Activated CD8-positive, alpha-beta memory T cell treated with anti-CD3 and anti-CD28 coated beads, Interleukin-2, amount 10 ng/mL, durations not matched to agents 7 days and 5 days (primary cell): ENCODE measurements at places on chromosomes 3 and 15. TPM values are rescaled to one million over a fixed set of nuclear protein-coding genes. Genes with fewer than 3 reads are reported as not detected.

DNA sequence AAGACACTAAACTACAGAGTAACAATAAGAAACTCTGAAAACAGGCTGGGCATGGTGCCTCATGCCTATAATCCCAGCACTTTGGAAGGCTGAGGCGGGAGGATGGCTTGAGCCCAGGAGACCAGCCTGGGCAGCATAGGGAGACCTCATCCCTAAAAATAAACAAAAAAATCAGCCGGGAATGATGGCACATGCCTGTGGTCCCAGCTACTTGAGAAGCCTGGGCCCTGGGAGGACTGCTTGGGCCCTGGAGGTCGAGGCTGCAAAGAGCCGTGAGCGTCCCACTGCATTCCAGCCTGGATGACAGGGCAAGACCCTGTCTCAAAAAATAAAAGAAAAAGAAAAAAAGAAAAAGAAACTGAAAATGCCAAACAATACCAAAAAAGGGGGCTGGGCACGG is 55.4 kb downstream of the TMCC1 start:
- H3K4me1 ChIP-seq = no peaks in the 10 kb centered on the region
- no peak overlapping the region for H3K27ac ChIP-seq
- H3K4me3 ChIP-seq = no peak overlapping the region
- H3K36me3 ChIP-seq = peaks cover 15% of the 10 kb centered on the region
- H3K27me3 ChIP-seq = no peaks in the 10 kb centered on the region

- H3K4me1 ChIP-seq = peaks cover 26% of the 10 kb centered on the region
- no peak overlapping the region for H3K27ac ChIP-seq
- peaks cover 56% of the 10 kb centered on the region for H3K36me3 ChIP-seq
- H3K27me3 ChIP-seq = no peaks in the 10 kb centered on the region
These were observed 69.1 kb upstream of the SATB1 start for GRCh38 chr3:18494251-18494650.

DNA sequence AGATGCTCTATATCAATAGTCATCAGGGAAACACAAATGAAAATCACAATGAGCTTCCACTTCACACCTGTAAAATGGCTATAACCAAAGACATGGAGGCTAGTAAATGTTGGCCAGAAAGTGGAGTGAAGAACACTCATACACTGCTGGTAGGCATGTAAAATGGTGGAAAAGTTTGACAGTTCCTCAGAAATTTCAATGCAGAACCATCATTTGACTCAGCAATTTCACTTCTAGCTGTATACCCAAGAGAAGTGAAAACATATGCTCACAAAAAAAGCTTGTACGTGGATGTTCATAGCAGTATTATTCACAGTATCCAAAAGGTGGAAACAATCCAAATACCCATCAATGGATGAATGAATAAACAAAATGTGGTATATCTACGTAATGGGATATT is 19.2 kb upstream of the TOP2B start:
- no peak for DNase-seq
- no peaks in the 10 kb centered on the region for H3K4me1 ChIP-seq
- H3K36me3 ChIP-seq = no peaks in the 10 kb centered on the region
- peaks cover 11% of the 10 kb centered on the region for H3K27me3 ChIP-seq

GRCh38 chr15:86663304-86663703 is 583.6 kb downstream of the AGBL1 start:
- no peak overlapping the region for H3K4me3 ChIP-seq
- no peaks in the 10 kb centered on the region for H3K27me3 ChIP-seq
- no peaks in the 10 kb centered on the region for H3K36me3 ChIP-seq
- H3K4me1 ChIP-seq = peaks cover 3% of the 10 kb centered on the region
- DNase-seq = no peak

- no peak overlapping the region for H3K4me3 ChIP-seq
- no peak for DNase-seq
- no peak overlapping the region for H3K27ac ChIP-seq
- no peaks in the 10 kb centered on the region for H3K27me3 ChIP-seq
- H3K36me3 ChIP-seq = no peaks in the 10 kb centered on the region
- H3K4me1 ChIP-seq = no peaks in the 10 kb centered on the region
These were observed 98.8 kb upstream of the ZBTB20 start for GRCh38 chr3:115245899-115246298.

GRCh38 chr3:4821975-4822374 is 157.3 kb upstream of the BHLHE40 start:
- H3K27ac ChIP-seq = peak overlapping the region; percentile 86
- peaks cover 75% of the 10 kb centered on the region for H3K4me1 ChIP-seq
- peak overlapping the region; percentile 11 for H3K4me3 ChIP-seq
- H3K36me3 ChIP-seq = peaks cover 81% of the 10 kb centered on the region
- H3K27me3 ChIP-seq = no peaks in the 10 kb centered on the region

- H3K4me3 ChIP-seq = no peak overlapping the region
- peaks cover 11% of the 10 kb centered on the region for H3K4me1 ChIP-seq
- no peak overlapping the region for H3K27ac ChIP-seq
These were observed 281.9 kb downstream of the RAP2B start for GRCh38 chr3:153443961-153444360.

DNA sequence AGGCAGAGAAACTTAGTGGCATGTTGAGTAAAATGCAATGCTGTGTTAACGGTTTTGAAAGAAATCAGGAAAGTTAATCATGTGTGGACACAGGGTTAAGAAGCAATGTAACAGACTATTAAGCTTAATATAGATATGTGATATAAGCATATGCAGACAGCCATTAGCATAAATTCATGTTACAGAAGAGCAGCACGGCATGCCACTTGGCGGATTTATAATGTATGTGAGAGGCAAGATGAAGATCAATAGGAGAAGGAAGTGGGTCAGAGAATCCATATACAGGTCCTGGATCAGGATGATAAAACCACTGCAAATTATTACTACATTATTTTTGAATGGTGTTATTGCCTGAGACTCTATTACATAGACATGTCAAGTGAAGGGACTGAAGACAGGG is 694.3 kb downstream of the MCTP2 start:
- DNase-seq = no peak
- H3K4me3 ChIP-seq = no peak overlapping the region
- no peaks in the 10 kb centered on the region for H3K27me3 ChIP-seq
- H3K4me1 ChIP-seq = no peaks in the 10 kb centered on the region
- no peak overlapping the region for H3K27ac ChIP-seq

DNA sequence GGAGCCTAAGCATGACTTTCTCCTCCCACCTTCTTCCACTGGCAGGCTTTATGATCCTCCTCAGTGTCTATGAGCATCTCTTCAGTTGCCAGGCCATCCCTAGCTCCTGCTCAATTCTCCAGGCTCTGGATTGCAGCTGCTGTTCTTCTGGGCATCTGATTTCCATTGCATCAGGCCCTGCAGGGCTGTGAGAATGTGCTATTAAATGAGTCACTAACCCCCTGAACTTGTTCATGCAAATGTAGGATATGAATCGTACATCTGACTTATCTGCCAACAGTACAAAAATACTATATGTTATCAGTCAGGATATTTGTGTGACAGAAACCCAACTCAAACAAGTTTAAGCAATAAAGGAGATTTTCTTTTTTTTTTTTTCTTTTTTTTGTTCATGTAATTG is 11.9 kb downstream of the GPR176 start:
- no peaks in the 10 kb centered on the region for H3K4me1 ChIP-seq
- peaks cover 19% of the 10 kb centered on the region for H3K27me3 ChIP-seq
- DNase-seq = no peak
- no peak overlapping the region for H3K4me3 ChIP-seq
- no peaks in the 10 kb centered on the region for H3K36me3 ChIP-seq

DNA sequence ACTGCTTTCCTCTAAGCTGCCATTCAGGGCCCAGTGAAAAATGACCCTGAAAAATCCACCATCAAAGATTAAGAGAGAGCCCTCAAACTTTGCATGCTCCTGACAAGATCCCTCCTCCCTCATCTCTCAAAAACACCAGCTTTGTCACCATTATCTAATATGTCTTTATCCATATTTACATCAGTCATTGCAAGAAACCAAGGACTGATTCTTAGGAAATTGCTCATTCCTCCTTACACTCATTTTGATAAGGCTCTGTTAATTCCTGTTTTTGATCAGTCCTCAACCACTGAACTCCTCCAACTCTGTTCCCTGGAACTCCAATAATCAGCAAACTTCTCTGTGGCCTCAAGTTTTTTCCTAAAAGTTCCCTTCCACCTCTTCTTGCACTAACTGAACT is 51.8 kb downstream of the CD200 start:
- no peaks in the 10 kb centered on the region for H3K36me3 ChIP-seq
- H3K27me3 ChIP-seq = no peaks in the 10 kb centered on the region
- DNase-seq = no peak
- H3K4me3 ChIP-seq = no peak overlapping the region
- H3K27ac ChIP-seq = no peak overlapping the region

GRCh38 chr3:172938788-172939187 is 188.3 kb downstream of the ECT2 start:
- H3K27ac ChIP-seq = no peak overlapping the region
- no peaks in the 10 kb centered on the region for H3K36me3 ChIP-seq
- no peak overlapping the region for H3K4me3 ChIP-seq

GRCh38 chr15:63362196-63362595 is 19.4 kb downstream of the CA12 start:
- H3K27ac ChIP-seq = no peak overlapping the region
- DNase-seq = no peak
- no peaks in the 10 kb centered on the region for H3K4me1 ChIP-seq
- peaks cover 42% of the 10 kb centered on the region for H3K27me3 ChIP-seq
- no peak overlapping the region for H3K4me3 ChIP-seq

GRCh38 chr3:113140876-113141275 is 70.5 kb upstream of the BOC start:
- peaks cover 3% of the 10 kb centered on the region for H3K27me3 ChIP-seq
- H3K36me3 ChIP-seq = no peaks in the 10 kb centered on the region
- no peak for DNase-seq
- H3K4me3 ChIP-seq = no peak overlapping the region
- H3K27ac ChIP-seq = no peak overlapping the region

GRCh38 chr3:5290915-5291314 is 103.4 kb downstream of the EDEM1 start:
- no peaks in the 10 kb centered on the region for H3K4me1 ChIP-seq
- no peaks in the 10 kb centered on the region for H3K36me3 ChIP-seq
- peaks cover 25% of the 10 kb centered on the region for H3K27me3 ChIP-seq
- H3K27ac ChIP-seq = no peak overlapping the region

DNA sequence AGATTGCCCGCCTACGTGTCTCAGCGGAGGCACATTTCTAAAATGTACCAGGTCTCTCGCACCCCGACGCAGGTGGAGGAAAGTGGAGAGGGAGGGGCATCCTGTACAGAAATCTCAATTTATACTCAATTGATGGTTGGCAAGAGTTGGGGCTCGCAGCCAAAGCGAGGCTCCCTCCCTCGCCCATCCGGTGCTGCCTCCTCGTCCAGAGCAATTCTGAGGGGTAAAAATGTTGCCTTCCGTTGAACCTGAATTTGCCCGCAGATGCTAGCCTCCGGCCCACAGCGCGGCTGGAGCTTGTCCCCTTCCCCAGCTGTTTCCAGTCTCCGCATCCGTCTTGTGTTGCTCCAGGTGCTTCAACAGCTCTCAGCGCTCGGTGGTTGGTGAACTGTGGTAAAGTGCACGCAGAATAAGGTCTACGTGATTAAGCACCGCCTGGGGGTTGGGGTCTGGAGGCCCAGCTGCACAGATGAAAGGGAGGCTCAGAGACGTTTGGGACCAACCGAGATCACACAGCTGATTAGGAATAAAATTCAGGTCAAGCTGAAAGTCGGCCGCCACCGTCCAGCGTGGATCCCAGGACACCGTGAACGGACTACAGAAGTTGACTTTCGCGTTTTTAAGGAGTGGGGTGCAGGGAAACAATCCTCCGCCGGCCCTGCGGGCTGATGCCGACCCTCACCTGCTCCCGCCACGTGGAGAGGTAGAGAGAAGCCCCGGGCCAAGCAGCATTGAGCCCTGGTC is 846 bp upstream of the POLG start:
- H3K27me3 ChIP-seq = peaks cover 13% of the 10 kb centered on the region
- DNase-seq = peak; percentile 69
- H3K4me1 ChIP-seq = peaks cover 41% of the 10 kb centered on the region
- H3K4me3 ChIP-seq = peak overlapping the region; percentile 79
- peak overlapping the region; percentile 87 for H3K27ac ChIP-seq

GRCh38 chr15:69725275-69725674 is 272.7 kb downstream of the RPLP1 start:
- H3K27me3 ChIP-seq = peaks cover 59% of the 10 kb centered on the region
- H3K4me1 ChIP-seq = peaks cover 48% of the 10 kb centered on the region
- no peak for DNase-seq

GRCh38 chr3:138046955-138047354 is 37.0 kb downstream of the CLDN18 start:
- H3K36me3 ChIP-seq = no peaks in the 10 kb centered on the region
- no peak overlapping the region for H3K27ac ChIP-seq
- DNase-seq = no peak

DNA sequence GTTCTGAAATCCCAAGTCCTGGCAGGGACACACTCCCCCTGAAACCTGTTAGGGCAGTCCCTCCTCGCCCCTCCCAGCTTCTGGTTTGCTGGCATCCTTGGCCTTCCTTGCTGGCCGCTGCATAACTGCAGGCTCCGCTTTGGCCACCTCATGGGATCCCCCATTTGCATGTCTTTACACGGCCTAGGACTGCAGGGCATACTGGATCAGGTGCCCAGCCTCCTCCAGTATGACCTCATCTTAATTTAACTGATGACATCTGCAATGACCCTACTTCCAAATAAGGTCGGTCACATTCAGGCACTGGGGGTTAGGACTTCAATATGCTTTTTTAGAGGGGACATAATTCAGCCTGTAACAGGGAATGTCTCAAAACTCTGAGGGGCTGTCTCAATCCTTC is 173.3 kb downstream of the RAB11A start:
- no peak overlapping the region for H3K27ac ChIP-seq
- H3K4me3 ChIP-seq = no peak overlapping the region
- H3K4me1 ChIP-seq = no peaks in the 10 kb centered on the region
- DNase-seq = no peak
- H3K27me3 ChIP-seq = peaks cover 58% of the 10 kb centered on the region

DNA sequence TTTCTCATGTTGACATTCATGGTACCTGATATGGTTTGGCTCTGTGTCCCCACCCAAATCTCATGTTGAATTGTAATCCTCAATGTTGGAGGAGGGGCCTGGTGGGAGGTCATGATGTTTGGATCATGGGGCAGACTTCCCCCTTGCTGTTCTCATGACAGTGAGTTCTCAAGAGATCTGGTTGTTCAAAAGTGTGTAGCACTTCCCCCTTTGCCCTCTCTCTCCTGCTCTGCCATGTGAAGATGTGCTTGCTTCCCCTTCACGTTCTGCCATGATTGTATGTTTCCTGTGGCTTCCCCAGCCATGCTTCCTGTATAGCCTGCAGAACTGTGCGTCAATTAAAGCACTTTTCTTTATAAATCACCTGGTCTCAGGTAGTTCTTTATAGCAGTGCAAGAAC is 3.3 kb upstream of the UBL7 start:
- no peaks in the 10 kb centered on the region for H3K27me3 ChIP-seq
- DNase-seq = no peak
- peak overlapping the region; percentile 8 for H3K4me3 ChIP-seq
- H3K27ac ChIP-seq = peak overlapping the region; percentile 58
- peaks cover 35% of the 10 kb centered on the region for H3K36me3 ChIP-seq

Gene HOMER2
- total RNA-seq = 8.2 TPM

Gene PDIA3
- total RNA-seq = 247 TPM

Gene FANCD2OS
- not detected for total RNA-seq

Gene BNC1
- not detected for total RNA-seq

Gene RPP14
- total RNA-seq = 12.9 TPM

Gene TNIK
- total RNA-seq = 39.3 TPM

Gene STRIT1
- not detected for total RNA-seq

Gene CYP1A2
- not detected for total RNA-seq
